Activated CD8-positive, alpha-beta T cell treated with anti-CD3 and anti-CD28 coated beads for 36 hours (primary cell): ENCODE measurements at places on chromosomes 2 and 18. TPM values are rescaled to one million over a fixed set of nuclear protein-coding genes. Genes with fewer than 3 reads are reported as not detected.

DNA sequence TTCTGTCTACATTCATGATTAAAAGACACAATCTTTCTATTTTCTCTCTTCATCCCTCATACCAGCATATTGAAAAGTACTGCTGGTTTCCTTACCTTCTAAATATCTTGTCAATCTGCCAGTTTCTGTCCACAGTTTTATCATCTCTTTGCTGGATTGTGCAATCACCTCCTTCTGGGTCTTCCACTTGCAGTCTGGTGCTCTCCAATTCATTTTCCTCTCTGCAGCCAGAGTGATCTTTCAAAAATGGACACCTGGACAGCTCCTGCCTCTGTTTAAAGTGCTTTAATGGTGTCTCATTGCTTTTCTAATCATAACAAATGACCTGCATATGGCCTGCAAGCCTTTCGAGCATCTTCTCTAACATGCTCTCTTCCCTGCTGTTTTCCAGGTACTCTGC is 94.0 kb downstream of the C1QL2 start:
- no peak for DNase-seq

DNA sequence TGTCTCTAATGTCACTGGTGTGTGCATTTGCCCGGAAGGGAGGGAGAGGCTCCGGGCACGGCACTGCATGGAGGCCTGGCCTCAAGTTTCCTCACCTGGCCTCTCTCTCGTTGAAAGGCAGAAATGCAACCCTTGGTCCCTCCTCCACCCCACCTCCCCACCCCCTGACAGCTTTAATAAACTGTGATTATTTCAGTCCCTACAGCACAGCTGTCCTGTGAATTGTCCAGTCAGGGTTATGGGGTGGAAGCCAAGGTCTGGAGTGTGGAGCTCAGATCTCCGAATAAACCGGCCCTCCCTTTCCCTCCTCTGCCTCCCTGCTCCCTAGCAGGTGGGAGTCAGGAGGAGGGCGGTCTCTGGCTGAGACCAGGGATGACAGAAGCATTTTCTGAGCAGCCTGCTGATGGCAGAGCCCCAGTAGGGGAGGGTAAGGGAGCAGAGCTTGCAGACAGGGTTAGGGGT is 199.2 kb upstream of the SMAD2 start:
- no peak for DNase-seq

GRCh38 chr2:171964308-171964707 is 35.4 kb upstream of the METAP1D start:
- DNase-seq = no peak

GRCh38 chr2:152445791-152446201 is 110.8 kb downstream of the FMNL2 start:
- no peak for DNase-seq

The C2orf78 gene
- not detected for total RNA-seq

DNA sequence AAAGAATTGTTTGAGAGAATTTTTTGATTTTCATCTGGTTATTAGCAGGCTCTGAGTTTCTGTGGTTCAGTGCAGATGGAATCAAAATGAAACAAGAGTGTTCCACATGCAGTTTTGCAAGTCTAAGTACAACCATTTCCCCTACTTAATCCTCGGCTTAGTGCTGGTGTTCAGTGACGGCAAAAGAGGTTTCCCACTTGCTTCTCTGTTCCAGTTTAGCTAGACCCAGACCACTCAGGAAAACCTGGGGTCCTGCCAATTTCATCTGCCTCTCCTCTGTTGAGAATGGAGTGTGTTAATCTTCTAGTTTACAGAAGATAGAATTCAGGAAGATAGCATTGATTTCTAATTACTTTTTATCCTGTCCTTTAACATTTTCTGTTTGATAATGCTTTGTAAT is 996.2 kb upstream of the FANCL start:
- DNase-seq = no peak

The FZD7 gene
- 0.70 TPM for total RNA-seq

DNA sequence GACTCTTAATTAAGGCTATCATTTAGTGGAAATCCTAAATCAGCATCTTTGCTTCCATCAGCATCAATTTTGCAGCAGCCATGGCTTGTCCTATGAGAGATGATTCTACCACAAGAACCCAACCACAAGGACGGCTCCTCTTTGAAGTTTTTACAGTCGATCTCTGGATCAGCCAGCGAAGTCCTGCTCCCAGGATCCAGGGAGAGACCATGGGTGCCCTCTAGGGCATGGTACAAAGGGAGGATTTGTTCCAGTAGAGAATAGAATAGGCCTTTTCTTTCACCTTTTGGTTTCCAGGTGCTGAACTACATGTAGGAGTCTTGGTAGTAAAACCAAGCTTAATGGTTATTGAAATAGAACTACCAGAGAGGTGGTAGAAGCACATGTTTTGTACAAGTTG is 52.7 kb downstream of the TMEM200C start:
- no peak for DNase-seq

DNA sequence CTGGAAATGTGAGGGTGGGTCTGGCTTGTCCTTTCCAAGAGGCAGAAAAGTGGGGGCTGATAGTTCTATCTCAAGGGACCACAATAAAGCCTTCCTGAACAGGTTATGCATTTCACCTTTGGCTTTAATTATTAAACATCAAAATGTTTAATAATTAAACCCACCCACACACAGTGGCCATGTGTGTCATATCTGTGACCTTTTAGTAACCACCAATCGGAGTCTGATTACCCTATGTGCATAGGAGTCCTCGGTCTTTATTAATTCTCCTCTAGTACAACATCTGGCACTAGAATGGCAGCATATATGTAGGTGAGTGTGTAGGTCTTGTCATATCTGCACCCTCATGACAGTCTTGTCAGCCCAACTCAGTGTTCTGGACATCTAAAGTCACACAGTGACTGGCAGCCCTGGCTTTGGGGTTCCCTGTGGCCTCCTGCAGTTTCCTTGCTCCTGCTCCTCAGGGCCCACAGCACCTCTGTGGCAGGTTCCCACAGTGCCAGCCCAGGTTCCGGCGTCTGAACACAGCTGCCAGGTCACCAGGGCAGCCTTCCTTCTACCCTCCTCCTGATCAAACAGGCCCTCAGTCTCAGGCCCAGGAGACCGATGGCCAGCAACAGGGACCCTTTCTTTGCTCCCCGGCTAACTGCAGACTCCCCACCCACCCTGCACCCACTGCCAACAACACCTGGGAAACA is 100.9 kb downstream of the MTCL1 start:
- DNase-seq = no peak

GRCh38 chr2:15640784-15641183 is 49.1 kb downstream of the DDX1 start:
- no peak for DNase-seq

DNA sequence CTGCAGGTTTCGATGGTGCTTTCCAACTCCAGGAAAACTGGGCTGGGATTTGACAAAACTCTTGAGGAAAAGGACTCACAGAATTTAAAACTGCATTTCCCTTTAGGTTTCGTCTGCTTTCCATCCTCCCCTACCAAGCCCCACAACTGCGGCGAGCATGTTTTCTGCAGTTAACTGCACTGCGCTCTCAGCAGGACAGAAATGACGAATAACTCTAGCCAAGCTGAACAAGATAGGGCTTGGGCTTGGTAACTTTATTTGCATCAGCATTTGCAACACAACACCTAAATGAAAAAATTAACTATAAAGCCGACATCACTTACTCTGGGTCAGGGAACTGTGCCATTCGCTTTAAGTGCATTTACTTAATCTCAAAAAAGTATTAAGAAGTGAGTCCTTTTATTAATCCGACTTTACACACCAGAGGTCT is 669 bp upstream of the PIKFYVE start:
- DNase-seq = peak; percentile 70

The AQP4 gene
- total RNA-seq = not detected

DNA sequence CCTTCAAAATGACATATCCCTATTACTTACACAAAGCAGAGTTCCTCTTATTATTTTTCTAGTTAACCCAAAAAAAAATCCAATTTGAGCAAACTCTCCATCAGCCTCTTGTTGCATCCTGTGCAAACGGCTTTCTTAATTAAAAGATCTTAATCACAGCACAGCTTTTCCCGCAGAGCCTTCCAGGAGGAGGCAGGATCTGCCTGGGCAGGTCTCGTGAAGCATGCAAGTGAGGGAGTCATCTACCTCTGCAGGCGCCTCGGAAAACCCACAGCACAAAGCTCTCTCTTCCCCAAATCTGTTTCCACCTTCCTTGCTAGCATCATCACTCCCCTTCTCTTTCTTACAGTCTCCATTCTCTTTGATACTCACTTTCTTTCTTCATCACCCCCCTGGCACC is 100.4 kb downstream of the EN1 start:
- DNase-seq = no peak

The VWA3B gene
- total RNA-seq = not detected

GRCh38 chr2:29611850-29612249 is 309.5 kb downstream of the ALK start:
- no peak for DNase-seq

The CD8A gene
- total RNA-seq = 432 TPM

GRCh38 chr2:233489666-233490065 is 76.9 kb downstream of the USP40 start:
- DNase-seq = no peak

The CYS1 gene
- 0.11 TPM for total RNA-seq

The SLC16A14 gene
- 2.3 TPM for total RNA-seq

DNA sequence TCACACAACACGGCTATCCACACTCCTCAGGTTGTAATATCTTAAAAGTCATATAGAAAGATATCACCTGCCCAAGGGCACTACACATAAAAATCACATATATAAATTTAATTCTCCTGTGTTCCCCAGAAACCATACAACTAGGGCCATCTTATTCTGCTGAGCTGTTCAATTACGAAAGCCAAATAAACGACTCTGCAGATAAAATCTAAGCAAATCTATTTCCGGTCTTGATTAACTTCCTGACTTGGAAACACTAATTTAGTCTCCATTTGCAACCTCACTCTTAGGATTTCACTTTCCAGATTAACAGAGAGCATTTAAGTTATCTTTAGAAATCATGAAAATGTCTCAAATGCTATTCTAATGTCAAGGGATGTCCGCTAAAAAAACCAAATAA is 23.9 kb upstream of the STK17B start:
- no peak for DNase-seq

The INPP5D gene
- total RNA-seq = 40.2 TPM

The NOL4 gene
- not detected for total RNA-seq

The ZAP70 gene
- 218 TPM for total RNA-seq

The SLC5A7 gene
- total RNA-seq = not detected

DNA sequence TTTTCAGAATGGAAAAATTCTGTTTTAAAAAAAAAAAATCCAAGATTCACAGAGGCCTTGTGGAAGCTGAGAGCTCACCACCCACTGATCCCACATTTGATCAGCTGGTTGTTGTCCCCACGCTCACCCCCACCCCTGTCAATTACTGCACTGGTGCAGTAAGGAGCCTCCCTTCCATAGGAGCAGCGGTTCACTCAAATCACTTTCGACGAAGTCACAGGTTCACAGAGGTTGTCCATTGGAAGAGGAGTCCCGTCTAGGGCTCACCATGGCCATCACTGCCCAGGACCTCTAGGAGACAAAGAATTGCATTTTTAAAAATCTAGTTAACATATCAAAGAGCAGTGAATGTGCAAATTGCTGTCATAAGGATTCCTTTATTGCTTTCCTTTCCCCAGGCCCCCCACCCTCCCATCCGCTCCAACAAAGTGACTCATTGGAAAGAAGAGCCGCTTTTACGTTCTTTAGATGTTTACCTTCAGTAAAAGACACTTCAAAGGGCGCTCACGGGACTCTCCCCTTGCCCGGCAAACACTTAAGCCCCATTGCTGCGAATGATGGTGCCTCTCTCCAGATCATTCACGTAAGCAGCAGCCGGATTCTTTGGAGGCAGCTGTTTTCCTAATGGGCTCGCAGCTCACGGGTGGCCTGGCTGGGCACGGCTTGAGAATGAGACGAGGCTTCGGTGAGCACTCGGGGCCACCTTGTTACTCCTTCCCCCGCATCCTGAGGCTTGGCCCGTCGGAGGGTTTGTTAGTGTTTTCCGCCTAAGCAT is 165.5 kb upstream of the SALL3 start:
- no peak for DNase-seq
